A549 treated with RU486 at 1 μM for 4 hours (cell line): ENCODE measurements at places on chromosomes 6 and 20. TPM values are rescaled to one million over a fixed set of nuclear protein-coding genes. Genes with fewer than 3 reads are reported as not detected.

The AKAP12 gene
- total RNA-seq, result 80.6 to 144 TPM (median 120 TPM) in 5 replicates

The SLC22A1 gene
- 1.6 to 2.5 TPM (median 1.7 TPM) in 5 replicates for total RNA-seq

The CASS4 gene
- 0.03 to 0.08 TPM (median 0.05 TPM) in 3 of 5 replicates, not detected in the others for total RNA-seq

The MOCS1 gene
- total RNA-seq, result 1.0 to 1.8 TPM (median 1.6 TPM) in 5 replicates

The PRR3 gene
- total RNA-seq, result 15.1 to 17.6 TPM (median 16.6 TPM) in 5 replicates

The MYCT1 gene
- 0.03 to 0.13 TPM (median 0.09 TPM) in 4 of 5 replicates, not detected in the other for total RNA-seq

The CPXM1 gene
- total RNA-seq, result not detected in 5 replicates

The ENPP5 gene
- not detected in 5 replicates for total RNA-seq

The CABLES2 gene
- 3.6 to 5.6 TPM (median 4.8 TPM) in 5 replicates for total RNA-seq

The SOX18 gene
- 1.3 to 2.8 TPM (median 2.5 TPM) in 5 replicates for total RNA-seq

The TXNDC5 gene
- total RNA-seq, result 125 to 154 TPM (median 148 TPM) in 5 replicates
